ENCODE measurements at places on chromosomes 2 and 18.

DNA sequence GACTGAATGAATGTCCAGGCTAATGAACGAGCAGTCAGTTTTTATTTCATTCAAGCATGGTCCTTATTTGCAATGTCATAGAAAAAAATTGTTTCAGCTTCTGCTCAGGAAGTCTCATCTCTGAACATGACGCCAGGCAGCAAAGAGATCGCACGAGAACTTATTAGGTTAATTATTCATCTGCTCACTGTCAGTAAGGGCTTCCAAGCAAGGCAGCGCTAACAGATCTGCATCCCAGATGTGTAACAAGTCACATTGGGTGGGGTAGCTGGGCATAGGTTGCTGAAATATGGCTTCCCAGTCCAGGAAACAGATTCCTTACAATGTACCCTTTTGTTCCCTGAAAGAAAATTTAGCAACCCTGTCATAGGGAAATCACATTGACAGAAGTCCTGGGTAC lies 63.5 kb downstream of the ANKRD44 start:
- DNase-seq = no peak

- DNase-seq = no peak
Observed at GRCh38 chr2:217559084-217559483, 443.7 kb downstream of the TNS1 start.

DNA sequence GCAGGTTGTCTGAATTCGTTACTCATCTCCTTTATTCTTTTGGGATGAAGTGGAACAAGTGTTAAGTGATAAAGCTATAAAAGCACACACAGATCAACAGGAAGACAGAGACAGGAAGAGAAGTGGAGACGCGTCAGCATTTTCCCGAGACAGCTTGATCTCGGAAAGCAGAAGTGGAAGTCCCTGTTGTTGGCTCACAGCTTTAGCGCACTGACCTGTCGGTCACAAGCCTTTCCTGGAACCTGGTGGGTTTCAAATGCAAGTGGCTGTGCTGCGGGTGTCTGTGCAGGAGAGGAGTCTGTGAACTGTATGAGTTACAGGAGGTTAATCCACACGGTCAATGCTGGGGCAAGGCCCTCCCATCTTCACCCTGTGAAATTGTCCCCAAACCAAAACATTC lies 116.6 kb upstream of the PELI1 start:
- DNase-seq = no peak

DNA sequence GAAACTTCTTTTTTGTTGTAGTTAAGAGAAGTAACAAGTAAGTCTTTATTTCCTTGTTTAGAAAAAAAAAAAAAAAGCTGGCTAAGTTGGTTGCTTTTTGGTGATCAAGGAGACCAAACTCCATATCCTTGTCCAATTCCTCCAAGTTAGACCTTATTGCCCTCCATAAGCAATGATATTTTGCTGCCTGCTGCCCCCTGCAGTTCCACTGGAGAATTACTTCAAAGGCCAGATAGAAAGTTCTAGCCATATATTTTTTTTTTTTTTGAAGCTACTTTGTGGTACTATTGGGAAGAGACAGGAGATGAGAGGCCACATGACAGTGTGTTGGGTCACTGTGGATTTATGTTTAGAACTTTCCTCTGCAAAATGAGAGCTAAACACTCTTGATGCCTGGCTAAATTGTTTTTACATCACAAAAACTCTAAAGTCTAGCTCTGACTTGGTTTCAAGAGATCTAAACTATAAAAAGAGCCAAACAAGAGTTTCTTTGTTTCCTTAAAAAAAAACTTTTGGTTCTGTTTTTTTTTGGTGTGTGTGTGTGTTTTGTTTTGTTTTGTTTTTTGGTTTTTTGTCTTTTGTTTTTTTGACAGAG lies 80.7 kb upstream of the RASGRP3 start:
- DNase-seq = peak; percentile 6

DNA sequence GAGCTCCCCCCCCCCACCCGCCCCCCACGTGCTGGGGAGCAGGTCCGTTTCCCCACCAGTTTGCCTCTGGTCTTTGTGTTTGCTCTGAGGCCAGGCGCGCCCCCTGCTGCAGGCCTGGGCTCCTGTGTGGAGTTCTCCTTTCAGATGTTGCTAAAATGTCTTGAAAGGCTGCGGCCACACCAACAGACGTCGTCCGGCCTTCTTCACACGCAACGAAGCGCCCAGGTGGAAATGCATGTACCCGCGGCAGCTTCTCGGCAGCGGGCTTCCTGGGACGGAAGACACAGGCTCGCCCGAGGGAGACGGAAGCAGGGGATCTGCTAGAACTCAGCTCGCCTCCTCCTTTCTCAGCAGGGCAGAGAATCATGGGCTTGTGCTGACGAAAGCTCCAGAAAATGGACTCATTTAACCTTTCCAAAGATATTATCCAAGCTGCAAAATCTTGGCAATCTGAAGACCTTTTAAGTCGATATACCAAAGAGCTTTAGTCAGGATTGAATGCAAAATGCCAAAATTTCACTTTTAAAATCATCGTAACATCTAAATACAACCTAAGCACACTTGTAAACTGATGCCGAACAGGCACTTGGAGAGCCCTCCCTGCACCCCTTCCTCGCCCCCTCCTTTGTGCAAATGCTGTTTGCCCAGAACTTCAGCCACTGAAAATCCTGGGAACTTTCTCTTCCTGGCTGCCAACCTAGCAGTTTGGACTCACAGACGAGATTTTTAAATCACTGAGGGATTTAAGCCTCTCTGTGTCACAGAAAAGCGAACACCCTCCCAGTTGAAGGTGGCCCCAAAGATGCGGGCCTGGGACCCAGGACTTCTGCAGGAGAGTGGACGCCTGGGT lies 125.5 kb upstream of the ZNF516 start:
- no peak for DNase-seq

DNA sequence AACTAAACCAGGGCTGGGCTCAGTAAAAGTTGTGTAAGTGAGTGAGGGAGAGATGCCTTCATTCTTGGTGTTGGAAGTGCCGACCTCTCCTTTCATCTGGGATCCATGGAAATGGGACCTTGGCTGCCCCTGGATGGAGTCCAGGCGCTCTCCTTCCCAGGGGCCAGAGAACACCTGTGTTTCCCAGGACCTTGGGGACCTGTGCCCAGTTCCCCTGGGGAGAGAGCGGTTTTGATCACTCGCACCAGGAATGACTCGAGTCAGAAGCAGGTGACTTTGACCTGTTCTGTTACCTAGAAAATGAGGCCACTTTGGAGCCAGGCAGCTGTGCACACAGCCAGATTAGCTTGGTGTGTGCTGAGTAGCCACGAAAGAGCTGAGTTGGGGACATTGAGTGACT lies 97.3 kb downstream of the SH3BP4 start:
- DNase-seq = no peak

- peak; percentile 35 for DNase-seq
Observed at GRCh38 chr2:119290859-119291587, 67.4 kb downstream of the STEAP3 start.

All from activated T-helper 9 cell treated with anti-CD3 and anti-CD28 coated beads, Interleukin-2, amount 50 U/mL, for 16 hours (primary cell).